Liver (tissue), 10 donors: ENCODE measurements at places on chromosomes 1 and 21. TPM values are rescaled to one million over a fixed set of nuclear protein-coding genes. Genes with fewer than 3 reads are reported as not detected.

KIAA0040 gene
- 5.7 TPM for total RNA-seq

UQCRH gene
- 183 TPM for total RNA-seq

- no peak for DNase-seq
Measured at GRCh38 chr1:31639543-31639942, 5.1 kb downstream of the PEF1 start.

DNA sequence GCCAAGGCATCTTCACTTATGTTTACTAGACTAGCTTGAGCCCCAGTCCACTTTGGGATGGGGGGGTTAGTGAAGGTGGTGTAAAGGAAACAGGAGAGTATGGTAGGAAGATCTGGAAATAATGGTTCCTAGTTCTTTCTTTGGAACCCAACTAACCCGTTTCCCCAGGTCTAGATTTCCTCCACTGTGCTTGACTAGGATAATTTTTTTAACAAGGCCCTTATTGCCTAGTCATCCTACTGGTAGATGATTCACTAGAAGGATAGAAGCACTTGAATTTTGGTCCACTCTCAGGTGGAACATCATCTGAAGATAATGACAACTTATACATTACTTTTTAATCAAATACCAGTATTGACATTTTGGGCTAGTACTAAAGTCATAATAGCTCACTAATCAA lies 45.9 kb upstream of the MYOCOS start:
- no peak for DNase-seq

DNA sequence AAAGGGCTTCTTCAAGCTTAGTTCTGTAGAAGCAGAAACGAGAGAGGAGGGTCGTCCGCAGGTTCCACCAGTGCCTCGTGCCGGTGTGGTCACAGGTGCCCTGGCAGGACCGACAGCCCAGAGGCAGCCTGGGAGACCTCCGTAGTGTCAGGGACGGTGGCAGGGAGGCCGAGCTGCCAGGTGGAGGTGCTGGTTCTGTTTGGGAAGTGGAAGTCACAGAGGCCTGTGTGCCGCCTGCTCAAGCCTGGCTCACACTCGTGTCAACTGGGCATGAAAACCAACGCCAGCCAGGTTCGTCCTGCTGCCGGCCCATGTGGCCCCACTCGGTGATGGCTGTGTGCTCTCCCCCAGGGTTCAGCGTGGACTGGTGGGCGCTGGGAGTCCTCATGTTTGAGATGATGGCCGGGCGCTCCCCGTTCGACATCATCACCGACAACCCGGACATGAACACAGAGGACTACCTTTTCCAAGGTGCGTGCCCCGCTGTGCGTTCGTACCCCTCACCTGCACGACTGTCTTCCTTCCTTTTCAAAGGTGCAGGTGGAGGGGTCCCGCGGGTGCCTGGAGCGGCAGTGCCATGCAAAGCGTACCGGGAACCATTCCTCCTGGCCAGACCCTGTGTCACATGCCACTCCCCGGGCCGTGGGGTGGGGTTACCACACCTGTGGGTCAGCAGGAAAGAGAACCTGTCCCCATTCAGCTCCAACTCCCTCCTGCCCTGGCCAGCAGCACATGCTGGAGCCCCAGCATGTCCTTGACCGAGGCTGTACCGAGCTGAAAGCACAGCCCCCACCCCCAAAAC lies 20.8 kb downstream of the FAAP20 start:
- no peak for DNase-seq

DNA sequence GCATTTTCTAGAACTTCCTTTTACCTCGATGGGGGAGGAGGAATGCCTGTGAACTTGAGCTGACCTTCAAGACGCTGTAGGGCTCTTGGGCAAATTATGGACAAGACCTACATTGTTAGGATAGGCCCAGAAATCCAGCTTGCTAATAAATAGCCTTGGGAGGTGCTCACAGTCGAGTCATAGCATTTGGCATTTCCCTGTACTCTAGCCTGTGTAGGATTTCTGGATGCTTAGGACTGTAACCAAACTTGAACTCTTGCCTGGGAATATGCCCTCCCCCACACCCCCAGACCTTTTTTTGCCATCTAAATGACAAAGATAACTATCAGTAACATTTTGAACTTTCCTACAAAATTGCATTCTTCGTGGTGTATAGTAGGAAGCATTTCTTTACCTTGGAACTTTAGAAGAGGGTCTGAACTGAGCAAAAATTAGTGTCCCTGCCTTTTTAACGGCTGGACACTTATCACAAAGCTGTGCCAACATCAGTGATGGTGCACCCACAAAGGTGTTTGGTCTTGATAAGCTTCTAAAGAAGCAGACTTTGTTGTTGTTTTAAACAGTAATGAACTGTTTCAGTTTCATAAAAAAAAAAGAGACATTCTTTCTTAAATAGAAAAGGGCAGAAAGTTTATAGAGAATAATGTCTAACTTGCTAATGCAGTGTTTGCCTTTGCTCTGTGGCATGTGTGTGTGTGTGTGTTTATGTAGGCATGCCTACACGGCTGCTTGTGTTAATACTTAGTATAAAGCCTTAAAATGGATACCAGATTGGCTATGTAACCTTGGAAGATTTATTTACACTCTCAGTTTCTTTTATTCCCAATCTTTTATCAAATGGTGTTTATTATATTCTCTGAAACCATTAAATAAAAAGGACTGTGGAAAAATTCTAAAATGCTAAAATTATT lies 88.2 kb downstream of the NFIA start:
- no peak for DNase-seq

- DNase-seq = no peak
Measured at GRCh38 chr1:228342627-228343190, 63.9 kb downstream of the TRIM11 start.

DNA sequence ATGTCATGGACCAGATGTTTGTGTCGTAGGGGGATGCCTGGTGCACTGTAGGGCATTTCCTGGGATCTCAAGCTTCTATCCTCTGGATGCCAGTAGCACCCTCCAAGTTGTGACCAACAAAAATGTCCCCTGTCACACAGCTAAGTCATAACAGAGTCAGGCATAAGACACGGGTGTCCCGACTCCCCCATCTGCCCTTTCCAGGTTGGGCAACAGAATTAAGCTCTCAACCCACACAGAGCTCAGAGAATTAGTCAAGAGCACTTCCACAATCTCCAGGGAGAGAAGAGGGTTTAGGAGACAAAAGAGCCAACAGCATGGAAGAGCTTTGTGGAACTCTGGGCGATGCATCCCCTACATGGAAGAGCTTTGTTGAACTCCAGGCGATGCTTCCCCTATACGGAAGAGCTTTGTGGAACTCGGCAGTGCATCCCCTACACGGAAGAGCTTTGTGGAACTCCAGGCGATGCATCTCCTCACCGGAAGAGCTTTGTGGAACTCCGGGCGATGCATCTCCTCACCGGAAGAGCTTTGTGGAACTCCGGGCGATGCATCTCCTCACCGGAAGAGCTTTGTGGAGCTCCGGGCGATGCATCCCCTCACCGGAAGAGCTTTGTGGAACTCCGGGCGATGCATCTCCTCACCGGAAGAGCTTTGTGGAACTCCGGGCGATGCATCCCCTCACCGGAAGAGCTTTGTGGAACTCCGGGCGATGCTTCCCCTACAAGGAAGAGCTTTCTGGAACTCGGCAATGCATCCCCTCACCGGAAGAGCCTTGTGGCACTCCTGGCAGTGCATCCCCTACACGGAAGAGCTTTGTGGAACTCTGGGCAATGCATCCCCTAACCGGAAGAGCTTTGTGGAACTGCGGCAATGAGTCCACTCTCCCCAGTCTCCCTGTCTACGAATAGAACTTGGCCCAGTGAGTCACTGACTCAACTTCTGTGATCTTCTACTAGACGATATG lies 422.7 kb downstream of the KIF26B start:
- DNase-seq = no peak

DNA sequence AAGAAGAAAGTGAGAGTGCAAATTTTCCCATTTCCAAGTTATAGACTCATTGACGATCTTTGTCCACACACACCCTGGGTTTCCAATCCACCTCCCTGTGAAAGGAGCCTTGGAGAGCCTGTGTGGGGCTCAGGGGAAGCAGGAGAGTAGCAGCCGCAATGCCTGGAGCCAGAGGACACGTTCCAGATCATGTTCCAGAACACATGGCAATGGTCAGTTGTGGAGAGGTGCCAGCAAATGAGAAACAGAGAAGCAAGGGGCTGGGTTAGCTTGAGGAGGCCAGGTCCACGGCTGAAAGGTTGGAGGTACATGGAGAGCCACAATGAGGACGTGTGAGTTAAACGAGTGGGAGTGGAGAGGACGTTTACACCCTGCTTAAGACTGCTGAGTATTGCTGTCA lies 33.0 kb upstream of the SIPA1L2 start:
- no peak for DNase-seq
